ENCODE measurements at places on chromosomes 16 and 17.

GRCh38 chr16:82603784-82604411 lies 22.9 kb upstream of the CDH13 start:
- DNase-seq: no peak

DNA sequence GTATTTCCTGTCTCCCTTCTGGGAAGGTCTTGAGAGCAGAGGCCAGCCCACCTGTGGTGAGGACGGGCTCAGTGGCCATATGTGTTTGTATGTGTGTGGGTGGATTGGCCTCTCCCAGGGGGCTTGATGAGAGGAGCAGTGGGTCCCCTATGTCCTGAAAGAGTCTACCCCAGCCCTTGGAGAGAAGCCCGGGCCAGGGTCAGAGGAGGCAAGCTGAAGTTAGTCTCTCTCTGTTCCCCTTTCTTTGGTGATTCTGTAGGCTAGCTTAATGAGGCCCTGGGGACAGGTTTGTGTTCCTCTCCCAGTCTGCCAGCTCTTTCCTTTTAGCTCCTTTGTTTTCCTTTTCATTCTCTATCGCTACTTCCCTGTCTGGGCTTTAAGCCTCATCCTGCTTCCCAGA lies 23.8 kb upstream of the NFATC3 start:
- DNase-seq: no peak

DNA sequence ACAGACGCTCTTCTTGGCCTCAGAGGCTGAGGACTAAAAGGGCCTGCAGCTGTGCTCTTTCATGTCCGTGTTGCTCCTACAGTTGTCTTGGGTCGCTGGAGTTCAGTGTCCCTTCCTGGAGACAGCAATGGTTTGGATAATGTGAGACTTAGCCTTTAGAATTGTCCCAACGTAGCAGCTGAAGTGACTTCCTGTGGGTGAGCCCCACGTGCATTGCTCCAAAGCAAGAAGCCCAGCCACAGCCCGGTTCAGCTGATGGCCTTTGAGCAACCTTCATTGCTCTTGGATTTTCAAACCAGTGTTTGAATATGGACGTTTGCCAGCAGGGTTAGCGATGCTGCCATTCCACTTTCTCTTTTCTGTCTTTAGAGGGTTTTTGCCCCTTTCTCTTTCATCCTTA lies 19.7 kb downstream of the TMEM11 start:
- no peak for DNase-seq

DNA sequence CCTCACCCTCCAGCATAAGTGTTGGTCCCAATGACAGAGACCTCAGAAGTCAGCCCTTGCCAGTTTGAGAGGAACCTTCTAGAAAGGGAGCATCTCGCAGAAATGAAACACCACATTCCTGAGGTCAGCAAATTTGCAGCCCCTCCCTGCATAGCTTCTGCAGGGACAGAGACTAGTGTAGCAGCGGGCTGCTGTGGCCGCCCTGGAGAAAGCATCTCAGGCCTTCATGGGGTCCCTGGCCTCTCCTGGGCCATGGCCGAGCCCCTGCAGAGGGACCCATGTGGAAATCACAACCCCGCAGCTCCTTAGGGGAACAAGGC lies 11.4 kb downstream of the HS3ST6 start:
- DNase-seq: no peak

DNA sequence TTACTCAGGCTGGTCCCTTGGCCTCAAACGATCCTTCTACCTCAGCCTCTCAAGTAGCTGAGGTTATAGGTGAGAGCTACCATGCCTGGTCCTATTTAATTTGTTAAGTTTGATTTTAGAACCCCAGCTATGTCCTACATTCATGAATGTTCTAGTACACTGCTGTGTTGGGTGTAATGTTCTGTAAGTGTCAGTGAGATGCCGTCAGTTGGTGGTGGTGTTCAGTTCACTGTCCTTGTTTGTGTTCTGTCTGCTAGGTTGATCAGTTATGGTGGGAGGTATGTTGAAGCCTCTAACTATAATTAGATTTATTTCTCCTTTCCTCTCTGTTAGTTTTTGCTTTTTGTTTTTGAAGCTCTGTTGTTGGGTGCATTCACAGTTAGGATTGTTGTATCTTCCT lies 8.3 kb downstream of the IST1 start:
- DNase-seq: no peak

DNA sequence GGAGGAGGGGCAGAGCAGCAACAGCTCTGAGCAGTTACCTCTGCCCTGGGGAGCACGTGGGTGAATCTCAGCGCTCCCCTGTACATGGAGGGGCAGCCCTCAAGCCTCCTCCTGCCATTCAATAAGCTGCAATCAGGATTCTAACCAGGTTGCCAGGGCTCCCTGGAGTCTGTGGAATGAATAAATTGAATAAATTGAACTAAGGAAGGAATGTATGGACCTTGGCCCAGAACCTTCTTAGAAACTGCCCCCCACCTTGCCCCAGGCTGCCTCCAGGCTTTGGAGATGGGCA lies 1.6 kb upstream of the CDH16 start:
- DNase-seq: no peak

DNA sequence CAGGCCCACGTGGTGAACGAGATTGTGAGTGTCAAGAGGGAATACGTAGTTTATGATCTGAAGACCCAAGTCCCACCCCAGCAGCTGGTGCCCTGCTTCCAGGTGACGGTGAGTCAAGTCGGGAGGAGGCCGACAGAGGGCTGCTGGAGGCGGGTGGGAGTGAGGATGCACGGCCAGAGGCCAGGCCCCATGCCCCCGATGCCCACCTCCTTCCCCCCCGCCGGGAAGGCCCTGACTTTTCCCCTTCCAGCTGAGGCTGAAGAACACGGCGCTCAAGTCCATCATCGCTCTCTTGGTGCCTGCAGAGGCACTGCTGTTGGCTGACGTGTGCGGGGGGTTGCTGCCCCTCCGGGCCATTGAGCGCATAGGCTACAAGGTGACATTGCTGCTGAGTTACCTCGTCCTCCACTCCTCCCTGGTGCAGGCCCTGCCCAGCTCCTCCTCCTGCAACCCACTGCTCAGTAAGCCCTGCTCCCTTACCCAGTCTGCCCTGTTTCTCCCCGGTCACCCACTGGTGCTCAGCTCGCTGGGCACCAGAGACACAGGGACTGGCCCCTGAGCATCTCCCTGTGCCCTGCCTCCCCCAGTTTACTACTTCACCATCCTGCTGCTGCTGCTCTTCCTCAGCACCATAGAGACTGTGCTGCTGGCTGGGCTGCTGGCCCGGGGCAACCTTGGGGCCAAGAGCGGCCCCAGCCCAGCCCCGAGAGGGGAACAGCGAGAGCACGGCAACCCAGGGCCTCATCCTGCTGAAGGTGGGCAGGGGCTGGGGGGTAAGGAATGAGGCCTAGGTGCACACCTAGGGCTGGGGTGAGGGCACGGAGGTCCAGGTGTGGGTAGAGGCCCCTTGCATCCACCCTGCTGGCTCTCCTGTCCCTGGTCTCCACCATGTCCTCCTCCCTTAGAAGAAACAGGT lies 2.6 kb downstream of the ZACN start:
- no peak for DNase-seq

DNA sequence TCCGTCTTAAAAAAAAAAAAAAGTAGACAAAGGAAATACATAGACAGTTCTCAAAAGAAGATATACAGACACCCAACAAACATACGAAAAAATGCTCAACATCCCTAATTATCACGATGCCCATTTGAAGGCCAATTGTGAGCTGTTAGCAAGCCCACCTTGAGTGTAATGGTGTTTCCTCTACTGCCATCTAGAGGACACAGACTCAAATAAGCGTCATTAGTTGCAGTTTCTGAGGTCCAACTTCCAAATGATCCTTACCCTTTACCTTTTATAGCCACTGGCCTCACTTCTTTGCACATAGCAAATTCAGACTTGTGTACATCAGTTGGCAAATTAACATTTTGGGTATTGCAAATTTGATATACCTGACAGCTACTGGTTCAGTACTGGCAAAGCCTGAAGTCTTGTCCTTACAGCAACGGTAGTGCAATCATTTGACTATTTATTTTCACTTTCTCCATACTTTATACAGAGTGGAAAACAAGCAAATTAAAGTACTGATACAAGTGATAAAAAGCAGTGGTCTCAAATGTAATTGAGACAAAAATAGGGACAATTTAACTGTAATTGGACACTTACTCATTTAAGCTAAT lies 536.3 kb upstream of the EEF2KMT start:
- DNase-seq: no peak

GRCh38 chr17:19308398-19308797 lies 54.1 kb downstream of the B9D1 start:
- no peak for DNase-seq

DNA sequence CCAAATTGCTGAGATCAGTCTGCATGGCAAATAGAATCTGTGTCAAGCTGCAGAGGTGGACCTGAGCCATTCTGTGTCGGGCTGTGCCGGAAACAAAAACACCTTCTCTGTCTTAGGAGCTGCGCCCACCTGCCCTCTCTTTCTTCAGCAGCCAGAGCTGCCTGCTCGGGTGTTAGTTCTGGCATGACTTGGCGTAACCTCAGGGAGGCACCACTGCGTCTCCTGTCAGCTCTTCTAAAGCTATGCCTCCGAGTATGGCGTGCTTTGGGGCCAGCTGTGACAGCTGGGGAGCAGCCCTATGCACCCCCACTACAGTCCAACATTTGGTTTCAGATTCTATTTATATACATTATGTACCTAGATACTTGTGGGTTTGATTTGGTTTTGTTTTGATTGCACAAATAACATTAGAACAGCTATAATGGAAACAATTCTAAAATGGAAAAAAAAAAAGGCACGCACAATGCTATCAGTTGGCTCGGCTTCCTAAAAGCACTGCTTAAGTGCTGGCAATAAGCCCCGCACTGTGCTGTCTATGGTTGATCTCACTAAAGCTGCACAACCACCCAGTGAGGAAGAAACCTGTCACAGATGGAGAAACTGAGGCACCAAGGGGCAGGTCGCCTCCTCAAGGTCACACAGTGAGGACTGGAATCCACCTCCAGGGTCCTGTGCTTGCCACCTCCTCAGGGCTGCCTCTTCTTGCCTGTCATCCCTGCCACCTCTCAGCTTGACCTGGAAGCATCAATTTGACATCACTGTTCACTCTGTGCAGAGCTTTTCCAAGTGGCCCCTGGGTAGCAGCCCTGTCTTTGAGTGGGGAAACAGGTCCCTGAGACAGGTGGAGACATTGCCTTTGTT lies 18.7 kb upstream of the ADGRG1 start:
- DNase-seq: no peak

GRCh38 chr17:7557775-7558543 lies 591 bp upstream of the TNFSF13 start:
- DNase-seq: no peak

DNA sequence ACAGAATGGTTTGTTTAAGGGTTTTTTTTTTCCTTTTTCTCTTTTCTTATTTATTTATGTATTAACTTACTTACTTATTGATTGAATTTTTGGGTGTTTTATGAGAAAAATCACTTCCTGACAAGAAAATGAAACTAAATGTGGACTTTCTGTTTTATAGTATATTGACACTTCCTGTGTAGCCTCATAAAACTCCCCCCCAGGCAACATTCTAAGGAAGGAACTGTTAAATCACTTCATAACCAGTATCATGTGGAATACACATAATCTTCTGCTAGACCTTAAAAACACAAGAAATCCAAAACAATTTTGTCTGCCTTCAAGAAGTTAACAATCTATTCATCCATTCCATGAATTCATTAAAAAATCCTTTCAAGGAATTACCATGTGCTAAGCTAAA lies 164.1 kb upstream of the TOM1L1 start:
- DNase-seq: no peak

DNA sequence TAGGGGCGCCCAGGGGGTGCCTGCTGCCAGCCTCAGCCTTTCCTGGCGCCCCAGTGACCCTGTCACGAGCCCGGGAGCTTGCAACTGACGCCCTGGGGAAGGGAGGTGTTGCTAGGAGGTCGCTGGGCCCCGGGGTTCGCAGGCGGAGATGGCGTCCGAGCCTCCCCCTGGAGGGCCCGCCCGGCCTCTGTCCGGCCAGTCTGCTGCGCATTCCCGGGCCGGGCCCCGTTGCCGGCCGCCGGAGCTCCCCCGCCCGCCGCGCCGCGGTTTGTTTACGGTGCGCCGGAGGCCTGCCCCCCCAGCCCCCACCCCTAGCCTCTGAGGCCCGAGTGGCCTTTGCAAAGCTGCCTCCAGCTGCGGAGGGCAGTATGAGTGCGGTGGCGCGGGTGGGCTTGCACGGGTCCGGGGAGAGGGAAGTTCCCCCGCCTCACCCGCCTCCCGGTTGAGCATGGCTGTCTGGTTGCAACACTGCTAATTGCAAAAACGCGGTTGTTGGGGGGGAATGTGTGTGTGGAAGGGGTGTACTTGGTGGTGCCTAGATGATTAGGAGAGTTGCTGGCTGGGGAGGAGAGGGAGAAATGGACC lies 514 bp downstream of the THRA start:
- peak; percentile 23 for DNase-seq

DNA sequence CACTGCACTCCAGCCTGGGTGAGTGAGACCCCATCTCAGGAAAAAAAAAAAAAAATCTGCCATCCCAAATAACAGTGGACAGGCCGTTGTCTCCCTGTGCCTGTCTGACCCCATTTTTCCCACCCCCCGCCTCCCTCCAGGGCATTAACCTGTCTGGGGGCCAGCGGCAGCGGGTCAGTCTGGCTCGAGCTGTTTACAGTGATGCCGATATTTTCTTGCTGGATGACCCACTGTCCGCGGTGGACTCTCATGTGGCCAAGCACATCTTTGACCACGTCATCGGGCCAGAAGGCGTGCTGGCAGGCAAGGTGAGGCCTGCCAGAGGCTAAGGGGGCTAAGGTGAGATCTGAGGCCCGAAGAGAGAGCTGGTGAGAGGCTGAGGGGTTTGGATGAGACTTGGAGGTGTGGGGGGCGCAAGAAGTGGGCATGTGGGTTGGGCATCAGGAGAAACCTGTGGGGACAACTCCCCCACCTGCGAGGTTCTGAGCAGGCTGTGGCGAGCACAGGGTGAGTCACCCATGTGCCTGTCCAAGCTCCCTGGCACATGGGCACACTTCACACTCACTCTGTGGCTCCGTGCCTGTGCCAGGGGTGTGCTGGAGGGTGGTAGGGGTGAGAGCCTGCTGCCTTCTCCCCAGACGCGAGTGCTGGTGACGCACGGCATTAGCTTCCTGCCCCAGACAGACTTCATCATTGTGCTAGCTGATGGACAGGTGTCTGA lies 34.7 kb downstream of the ANKRD40 start:
- no peak for DNase-seq

- DNase-seq: no peak
Measured at GRCh38 chr17:66956941-66957340, 7.6 kb upstream of the CACNG4 start.

DNA sequence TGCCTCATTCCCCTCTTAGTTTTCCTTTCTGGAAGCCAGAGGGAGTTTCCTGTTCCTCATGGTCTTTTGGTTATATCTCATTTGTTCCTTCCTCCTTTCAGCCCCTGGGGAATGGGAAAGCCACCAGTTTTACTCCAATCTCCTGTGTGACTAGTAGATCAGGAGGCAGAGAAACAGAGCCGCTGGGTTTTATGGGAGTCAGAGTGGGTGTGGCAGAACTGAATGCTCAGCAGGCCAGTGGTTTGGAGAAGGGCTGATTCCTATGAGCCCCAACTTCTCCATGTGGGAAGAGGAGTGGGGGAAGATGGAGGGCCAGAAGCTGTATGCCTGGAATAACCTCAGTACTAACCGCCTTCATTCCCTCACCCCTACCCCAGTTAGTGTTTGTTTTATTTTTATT lies 4.1 kb downstream of the DNAH2 start:
- no peak for DNase-seq

GRCh38 chr16:55513616-55514015 lies 4.7 kb downstream of the LPCAT2 start:
- no peak for DNase-seq
